Ovary (tissue), 10 donors: ENCODE measurements at places on chromosomes 13 and 19. TPM values are rescaled to one million over a fixed set of nuclear protein-coding genes. Genes with fewer than 3 reads are reported as not detected.

DNA sequence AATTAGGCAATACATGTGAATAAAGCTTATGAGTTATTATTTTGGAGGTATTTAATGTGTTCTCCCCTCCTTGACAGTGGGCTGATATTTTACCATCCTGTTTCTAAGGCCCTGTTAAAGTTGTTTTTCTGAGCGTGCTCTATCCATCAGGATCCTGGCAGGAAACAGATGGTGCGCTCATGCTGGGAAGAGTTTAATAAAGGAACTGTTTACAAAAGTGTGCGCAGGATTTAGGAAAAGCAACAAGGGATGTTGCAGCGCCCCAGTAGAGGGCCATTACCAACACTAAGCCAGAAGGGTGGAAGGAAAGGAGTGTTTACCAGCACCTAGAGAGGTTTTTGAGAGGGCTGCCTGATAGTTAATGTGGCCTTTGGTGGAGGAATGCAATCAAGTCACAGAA lies 374.5 kb downstream of the KCNRG start:
- no peak overlapping the region for H3K4me3 ChIP-seq
- H3K36me3 ChIP-seq: no peaks in the 10 kb centered on the region
- no peaks in the 10 kb centered on the region for H3K27me3 ChIP-seq
- DNase-seq: no peak
- H3K4me1 ChIP-seq: no peaks in the 10 kb centered on the region

- no peaks in the 10 kb centered on the region for H3K36me3 ChIP-seq
- H3K27ac ChIP-seq: no peak overlapping the region
- H3K27me3 ChIP-seq: no peaks in the 10 kb centered on the region
- no peak overlapping the region for H3K4me3 ChIP-seq
- no peak for DNase-seq
Observed at GRCh38 chr19:16446108-16446723, 25.6 kb downstream of the EPS15L1 start.

GRCh38 chr19:49338023-49338677 lies 2.9 kb downstream of the CD37 start:
- peak; percentile 30 for DNase-seq
- no peaks in the 10 kb centered on the region for H3K27me3 ChIP-seq
- peak overlapping the region; percentile 48 for H3K4me3 ChIP-seq
- peak overlapping the region; percentile 93 for H3K27ac ChIP-seq
- peaks cover 8% of the 10 kb centered on the region for H3K4me1 ChIP-seq
- H3K36me3 ChIP-seq: no peaks in the 10 kb centered on the region

DNA sequence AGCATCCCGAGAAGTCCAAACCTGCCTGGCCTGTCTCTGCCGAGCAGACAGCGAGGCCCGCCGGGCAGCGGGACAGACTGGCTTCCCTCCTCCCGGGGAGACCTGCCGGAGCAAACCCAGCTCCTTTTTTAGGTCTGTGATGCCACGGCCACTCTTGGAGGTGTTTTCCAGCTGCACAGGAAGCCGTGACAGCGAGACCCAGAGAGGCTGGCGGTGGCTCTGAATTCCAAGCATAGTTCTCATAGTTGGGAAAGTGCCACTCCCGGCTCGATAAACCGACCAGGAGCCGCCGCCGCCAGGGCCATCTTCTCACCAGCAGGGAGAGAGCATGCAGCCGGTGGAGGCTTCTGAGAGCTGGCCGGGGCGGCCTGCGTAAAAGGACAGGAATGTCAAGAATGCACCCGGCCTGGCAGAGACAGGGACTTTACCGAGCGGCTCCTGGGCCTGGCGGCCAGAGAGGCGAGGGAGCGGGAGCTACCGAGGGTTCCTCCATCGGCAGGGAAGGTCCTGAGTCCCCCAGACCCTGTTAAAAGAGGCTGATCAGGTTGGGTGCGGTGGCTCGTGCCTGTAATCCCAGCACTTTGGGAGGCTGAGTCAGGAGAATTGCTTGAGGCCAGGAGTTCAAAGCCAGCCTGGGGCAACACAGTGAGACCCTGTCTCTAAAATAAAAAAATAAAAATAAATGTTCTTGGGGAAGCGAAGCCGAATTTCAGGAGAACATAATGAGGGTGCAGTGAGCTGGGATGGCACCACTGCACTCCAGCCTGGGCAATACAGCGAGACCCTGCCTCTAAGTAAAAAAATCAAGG lies 64.9 kb downstream of the GADD45B start:
- H3K4me3 ChIP-seq: peak overlapping the region; percentile 25
- peak overlapping the region; percentile 54 for H3K27ac ChIP-seq
- peaks cover 13% of the 10 kb centered on the region for H3K4me1 ChIP-seq
- peak; percentile 77 for DNase-seq

GRCh38 chr19:13778847-13779246 lies 4.6 kb downstream of the C19orf53 start:
- DNase-seq: no peak
- no peaks in the 10 kb centered on the region for H3K27me3 ChIP-seq
- no peaks in the 10 kb centered on the region for H3K36me3 ChIP-seq
- H3K4me1 ChIP-seq: peaks cover 7% of the 10 kb centered on the region
- H3K27ac ChIP-seq: no peak overlapping the region
- H3K4me3 ChIP-seq: no peak overlapping the region

DNA sequence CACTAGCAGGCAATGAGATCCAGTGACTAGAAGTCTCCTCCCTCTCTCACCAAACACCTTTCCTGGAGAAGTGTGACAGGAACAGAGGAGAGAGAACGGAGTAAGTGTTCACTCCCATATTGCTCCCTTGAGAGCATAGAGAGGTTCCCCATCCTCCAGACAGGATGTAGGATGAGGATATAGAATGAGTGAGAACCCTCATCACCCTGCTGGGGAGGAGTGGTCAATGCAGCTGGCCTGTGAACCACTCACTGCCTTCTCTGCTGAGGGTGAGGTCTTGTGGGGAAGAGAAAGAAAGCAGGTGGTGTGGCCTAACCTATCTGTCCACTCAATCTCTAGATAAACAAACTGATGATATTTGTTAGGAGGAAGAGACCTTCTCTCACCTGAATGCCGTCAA lies 386.6 kb downstream of the PCDH20 start:
- no peak for DNase-seq
- H3K4me3 ChIP-seq: no peak overlapping the region
- H3K27me3 ChIP-seq: no peaks in the 10 kb centered on the region
- no peaks in the 10 kb centered on the region for H3K36me3 ChIP-seq
- H3K27ac ChIP-seq: no peak overlapping the region

- H3K36me3 ChIP-seq: no peaks in the 10 kb centered on the region
- H3K27me3 ChIP-seq: no peaks in the 10 kb centered on the region
- peaks cover 19% of the 10 kb centered on the region for H3K4me1 ChIP-seq
- DNase-seq: peak; percentile 56
Observed at GRCh38 chr19:3367628-3368440, 1.5 kb downstream of the NFIC start.

GRCh38 chr19:17296273-17296672 lies 7.0 kb downstream of the ABHD8 start:
- H3K27ac ChIP-seq: no peak overlapping the region
- DNase-seq: no peak
- H3K27me3 ChIP-seq: no peaks in the 10 kb centered on the region
- H3K4me3 ChIP-seq: no peak overlapping the region
- H3K36me3 ChIP-seq: no peaks in the 10 kb centered on the region

GRCh38 chr13:105272660-105273631 lies 1262.5 kb downstream of the EFNB2 start:
- no peaks in the 10 kb centered on the region for H3K36me3 ChIP-seq
- no peak overlapping the region for H3K4me3 ChIP-seq
- no peaks in the 10 kb centered on the region for H3K27me3 ChIP-seq
- no peaks in the 10 kb centered on the region for H3K4me1 ChIP-seq
- no peak for DNase-seq

GRCh38 chr13:25352230-25352629 lies 19.5 kb upstream of the ATP8A2 start:
- no peaks in the 10 kb centered on the region for H3K27me3 ChIP-seq
- H3K27ac ChIP-seq: no peak overlapping the region
- no peaks in the 10 kb centered on the region for H3K36me3 ChIP-seq
- no peaks in the 10 kb centered on the region for H3K4me1 ChIP-seq
- no peak for DNase-seq

- peaks cover 2% of the 10 kb centered on the region for H3K4me1 ChIP-seq
- no peak for DNase-seq
- H3K27ac ChIP-seq: peak overlapping the region; percentile 84
- H3K4me3 ChIP-seq: peak overlapping the region; percentile 99
Observed at GRCh38 chr19:10544753-10545251, 1.1 kb downstream of the ATG4D start.

GRCh38 chr13:50740052-50740741 lies 103.3 kb downstream of the DLEU7 start:
- H3K4me3 ChIP-seq: no peak overlapping the region
- DNase-seq: no peak
- no peak overlapping the region for H3K27ac ChIP-seq
- no peaks in the 10 kb centered on the region for H3K27me3 ChIP-seq
- no peaks in the 10 kb centered on the region for H3K4me1 ChIP-seq

DNA sequence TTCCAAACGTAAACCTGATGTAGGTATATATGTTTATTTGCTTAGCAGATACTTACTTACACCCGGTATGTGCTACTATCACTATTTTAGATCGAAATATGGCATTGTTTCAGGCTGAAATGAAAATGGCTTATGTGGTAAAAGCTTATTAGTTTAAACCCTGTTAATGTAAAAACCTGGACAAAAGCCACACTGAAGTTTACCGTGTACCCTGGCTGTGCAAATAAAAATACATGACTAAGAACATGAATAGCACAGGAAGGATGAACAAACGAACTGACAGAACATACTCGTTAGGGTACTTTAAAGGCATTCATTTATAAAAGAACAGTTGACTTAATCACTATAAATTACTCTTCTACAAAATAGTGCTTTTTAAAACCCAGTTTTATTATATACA lies 6.6 kb downstream of the CLDN10 start:
- no peaks in the 10 kb centered on the region for H3K4me1 ChIP-seq
- DNase-seq: no peak
- no peak overlapping the region for H3K4me3 ChIP-seq
- no peak overlapping the region for H3K27ac ChIP-seq

QPCTL gene
- total RNA-seq: 4.2 TPM

C1QTNF9 gene
- total RNA-seq: 0.27 TPM

AP1M1 gene
- 59.3 TPM for total RNA-seq

MCF2L gene
- total RNA-seq: 10.7 TPM

RFPL4AL1 gene
- total RNA-seq: not detected

NFIX gene
- 30.3 TPM for total RNA-seq

CCL25 gene
- not detected for total RNA-seq

ZNF667 gene
- 8.6 TPM for total RNA-seq

MIR17HG gene
- 4.3 TPM for total RNA-seq

WDR83 gene
- total RNA-seq: 11.4 TPM
